ENCODE measurements at places on chromosomes 7 and 10.
A peak's percentile ranks its signal among the peaks of the same experiment; 100 is the strongest.

- no peak for DNase-seq
Measured at GRCh38 chr10:16521311-16522016, at the start of gene C1QL3. Gene C1QL3, minus strand, starts transcription at chr10:16521879. Its CDS starts 814 bp downstream, at chr10:16521065.

DNA sequence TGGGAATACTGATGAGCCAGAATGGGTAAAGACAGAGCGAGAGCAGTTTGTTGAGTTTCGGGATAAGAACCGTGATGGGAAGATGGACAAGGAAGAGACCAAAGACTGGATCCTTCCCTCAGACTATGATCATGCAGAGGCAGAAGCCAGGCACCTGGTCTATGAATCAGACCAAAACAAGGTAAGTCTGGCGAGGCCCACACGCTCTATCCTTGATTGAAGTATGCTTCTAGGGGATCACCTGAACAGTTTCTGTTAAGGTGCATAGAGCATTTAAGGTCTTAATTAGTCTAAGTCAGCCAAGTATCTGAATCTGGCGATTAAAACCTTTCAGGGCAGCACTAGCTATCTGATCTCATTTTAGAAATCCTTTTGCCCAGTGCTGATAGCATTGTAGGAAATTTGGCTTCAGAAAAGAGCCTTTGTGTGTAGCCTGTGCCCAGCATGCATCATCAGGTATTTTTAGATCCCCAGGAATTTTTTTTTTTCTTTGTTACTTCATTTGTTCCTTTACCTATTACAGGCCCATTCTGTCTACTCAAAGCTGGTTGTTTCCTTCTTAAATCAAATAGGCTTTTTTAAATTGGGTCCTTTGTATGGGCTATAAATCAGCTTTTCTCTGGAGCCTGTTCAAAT is 8.0 kb downstream of the OPN1SW start:
- no peak for DNase-seq

- DNase-seq: no peak
Measured at GRCh38 chr7:84811362-84811761, 375.5 kb downstream of the SEMA3D start.

- DNase-seq: no peak
Measured at GRCh38 chr10:98449287-98449686, 2.6 kb upstream of the HPS1 start.

GRCh38 chr7:107007892-107008287 is 36.6 kb upstream of the PRKAR2B start:
- no peak for DNase-seq

DNA sequence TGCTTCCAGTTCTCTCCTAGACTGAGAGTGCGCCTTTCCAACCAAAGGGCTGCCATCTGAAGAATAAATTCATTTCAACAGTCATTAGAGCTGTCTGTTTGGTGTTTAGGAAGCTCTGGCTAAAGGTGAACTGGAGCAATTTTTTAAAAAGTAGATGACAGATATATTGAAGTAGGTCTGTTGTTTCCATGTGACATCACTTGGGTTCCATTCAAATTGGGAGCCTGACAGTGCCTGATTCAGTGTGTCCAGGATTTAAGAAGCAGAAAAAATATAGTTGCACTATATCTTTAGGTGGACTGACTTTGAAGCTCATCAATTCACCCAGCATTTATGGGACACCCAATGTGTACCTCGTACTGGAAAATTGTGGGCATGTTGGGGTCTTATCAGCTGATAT is 367.7 kb downstream of the BBS9 start:
- no peak for DNase-seq

DNA sequence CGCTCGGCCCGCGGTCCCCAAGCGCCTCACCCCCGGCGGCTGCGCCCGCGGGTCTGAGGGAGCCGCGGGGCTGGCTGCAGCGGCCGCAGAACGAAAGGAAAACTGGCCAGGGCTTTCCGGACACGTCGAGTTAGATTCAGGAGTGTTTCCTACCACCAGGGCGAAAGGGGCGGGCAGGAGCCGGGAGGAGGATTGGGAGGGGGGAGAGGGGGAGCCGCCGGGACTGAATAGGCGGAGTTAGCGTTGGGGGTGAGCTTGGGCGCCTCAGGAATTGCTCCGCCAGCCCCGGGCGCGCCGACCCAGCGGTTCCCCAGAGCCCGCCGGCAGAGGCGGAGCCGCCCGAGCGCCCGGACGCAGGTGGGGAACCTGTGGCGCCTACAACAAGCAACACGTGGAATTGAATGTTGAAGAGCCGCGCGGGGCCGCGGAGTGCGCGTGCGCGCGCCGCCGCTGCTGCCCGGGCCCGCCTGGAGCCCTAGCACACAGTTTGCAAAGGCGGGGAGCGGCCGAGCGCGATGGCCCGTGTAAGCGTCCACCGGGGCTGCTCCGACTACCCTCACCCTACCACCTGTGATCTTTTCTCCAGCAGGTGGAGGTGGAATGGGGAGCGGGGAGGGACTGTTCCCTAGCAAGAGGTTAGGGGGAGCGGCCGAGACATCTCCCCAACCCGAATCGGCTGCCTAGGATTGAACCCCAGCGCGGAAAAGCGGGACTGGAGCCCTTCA is at the start of gene CADPS2:
TSS of gene CADPS2 (minus strand) at position 104 of the 725 bp plus-strand sequence. CDS start 123 bp downstream, outside the sequence.
- peak; percentile 49 for DNase-seq

- DNase-seq: no peak
Measured at GRCh38 chr7:157430721-157431120, 93.9 kb downstream of the DNAJB6 start.

DNA sequence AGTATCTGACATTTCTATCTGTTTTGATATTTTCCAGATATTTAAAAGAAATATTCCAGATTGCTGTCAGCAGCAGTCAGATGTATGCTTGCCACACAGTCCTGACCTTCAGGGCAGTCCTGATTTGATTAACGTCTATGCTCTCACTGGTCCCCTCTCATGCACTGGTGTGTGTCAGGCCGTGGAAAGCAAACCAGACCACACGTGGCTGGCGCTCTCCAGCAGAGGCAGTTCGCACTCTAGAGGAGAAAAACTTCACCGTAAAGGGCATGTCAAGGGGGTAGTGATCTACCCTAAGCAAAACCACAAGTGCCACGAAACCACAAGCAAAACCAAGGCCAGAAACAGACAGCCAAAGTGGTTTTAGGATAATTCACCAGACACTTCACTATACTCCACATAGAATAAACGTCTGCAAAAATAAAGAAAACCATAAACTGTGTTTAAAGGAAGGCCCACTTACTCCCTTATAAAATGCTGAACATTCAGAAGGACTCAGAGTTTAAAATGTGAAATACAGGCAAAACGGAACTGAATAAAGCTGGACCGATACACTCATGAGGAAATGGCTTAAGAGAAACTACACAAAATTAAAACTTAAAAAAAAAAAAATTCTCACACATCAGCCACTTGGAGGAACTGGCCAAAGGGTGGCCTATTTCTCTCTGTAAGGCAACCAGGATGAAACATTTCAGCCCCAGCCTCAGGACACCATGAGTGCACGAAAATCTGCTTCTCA is 26.4 kb downstream of the PARP12 start:
- no peak for DNase-seq

- DNase-seq: no peak
Measured at GRCh38 chr10:8428654-8429053, 374.2 kb downstream of the GATA3 start.

- DNase-seq: no peak
Measured at GRCh38 chr10:7432884-7433726, 22.3 kb upstream of the SFMBT2 start.

DNA sequence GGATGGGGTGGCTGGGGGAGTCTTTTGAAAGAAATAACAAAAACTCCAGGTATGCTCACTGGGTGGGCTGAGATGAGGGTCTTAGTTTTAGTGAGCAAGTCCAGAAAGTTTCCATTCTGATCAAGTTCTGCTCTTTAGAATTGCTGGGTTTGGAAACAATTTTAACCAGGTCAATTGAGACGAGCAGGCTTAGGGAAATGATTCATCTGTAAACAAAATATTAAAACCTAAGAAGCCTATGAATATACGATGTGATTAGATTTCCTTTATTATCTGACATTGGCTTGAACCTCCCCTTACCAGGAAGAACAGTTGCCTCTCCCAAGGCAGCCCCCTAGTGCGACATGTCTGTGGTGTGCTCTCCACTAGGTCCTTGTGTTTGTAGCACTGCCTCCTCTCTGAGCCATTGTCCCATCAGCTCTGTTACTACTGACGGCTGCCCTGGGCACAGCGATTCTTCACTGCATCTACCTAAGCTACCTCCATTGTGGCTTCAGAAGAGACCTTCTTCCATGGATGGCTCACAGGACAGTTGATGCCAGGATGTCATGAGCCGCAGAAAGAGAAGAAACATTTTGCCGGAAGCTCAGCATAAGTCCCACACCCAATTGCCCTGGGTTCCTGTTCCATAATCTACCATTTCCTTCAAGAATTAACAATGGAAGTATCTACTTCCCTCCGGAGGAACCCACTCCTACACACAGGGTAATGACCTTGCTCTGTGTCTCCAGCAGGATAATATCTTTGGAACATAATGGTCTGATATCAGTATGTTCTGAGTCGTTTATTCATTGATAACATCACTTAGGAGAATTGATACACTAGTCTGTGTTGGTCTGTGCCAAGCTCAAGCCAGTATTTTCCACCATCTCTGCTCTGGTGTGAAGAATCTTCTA is 95.1 kb upstream of the ITGB1 start:
- no peak for DNase-seq

DNA sequence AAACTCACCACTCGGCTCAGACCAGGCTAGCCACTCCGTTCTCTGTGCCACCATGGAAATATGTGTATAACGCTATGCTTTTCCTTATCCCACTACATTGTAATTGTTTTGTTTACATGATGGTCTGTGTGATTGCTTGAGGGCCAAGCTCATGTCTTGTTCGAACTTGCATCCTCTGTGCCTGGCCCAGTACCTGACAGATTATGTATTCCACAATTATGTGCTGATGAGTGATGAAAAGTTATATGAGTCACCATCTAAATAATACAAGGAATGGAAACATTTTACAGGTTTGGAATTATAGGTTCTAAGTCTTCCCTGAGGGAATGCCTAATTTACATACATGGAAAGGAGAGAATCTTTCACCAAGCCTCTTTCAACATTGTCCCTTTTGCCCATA is 137.4 kb downstream of the C7orf25 start:
- DNase-seq: no peak

DNA sequence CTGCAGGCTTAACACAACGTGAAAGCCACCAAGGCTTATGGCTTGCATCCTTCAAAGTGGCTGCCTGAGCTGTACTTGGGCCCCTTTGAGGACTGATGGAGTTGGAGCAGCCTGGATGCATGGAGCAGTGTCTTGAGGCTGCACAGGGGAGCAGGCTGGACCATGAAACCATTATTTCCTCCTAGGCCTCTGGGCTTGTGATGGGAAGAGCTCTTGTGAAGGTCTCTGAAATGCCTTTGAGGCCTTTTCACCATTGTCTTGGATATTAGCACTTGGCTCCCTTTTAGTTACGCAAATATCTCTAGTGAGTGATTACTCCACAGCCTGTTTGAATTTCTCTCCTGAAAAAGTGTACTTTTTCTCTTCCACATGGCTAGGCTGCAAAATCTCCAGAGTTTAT is 201.2 kb upstream of the NPY start:
- DNase-seq: no peak

DNA sequence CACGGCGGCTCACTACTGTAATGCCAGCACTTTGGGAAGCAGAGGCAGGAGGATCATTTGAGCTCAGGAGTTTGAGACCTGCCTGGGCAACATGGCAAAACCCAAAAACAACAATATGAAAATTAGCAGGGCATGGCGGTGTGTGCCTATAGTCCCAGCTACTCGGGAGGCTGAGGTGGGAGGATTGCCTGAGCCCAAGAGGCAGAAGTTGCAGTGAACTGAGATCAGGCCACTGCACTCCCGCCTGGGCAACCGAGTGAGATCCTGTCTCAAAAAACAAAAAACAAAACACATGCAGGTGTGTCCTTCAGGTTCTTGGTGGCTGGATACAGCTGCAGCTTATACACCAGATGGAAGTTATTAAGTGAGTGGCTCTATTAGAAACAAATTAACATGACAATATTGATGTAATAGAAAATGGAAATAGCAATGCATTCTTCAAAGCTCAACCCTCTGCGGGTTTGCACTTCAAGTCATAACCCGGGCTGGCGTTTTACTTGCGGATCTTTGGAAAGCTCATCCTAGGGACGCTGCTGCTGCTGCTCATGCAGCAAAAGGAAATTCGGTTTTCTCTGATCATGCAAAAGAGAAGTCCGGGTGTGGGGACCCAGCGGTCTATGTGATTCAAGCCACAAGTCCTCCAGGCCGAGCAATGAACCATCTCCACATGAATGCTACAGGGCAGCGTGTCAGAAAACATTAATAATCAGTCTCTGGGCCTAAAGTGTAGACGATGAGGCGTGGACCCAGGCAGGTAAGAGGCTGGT is 281.9 kb downstream of the PRPF18 start:
- no peak for DNase-seq

DNA sequence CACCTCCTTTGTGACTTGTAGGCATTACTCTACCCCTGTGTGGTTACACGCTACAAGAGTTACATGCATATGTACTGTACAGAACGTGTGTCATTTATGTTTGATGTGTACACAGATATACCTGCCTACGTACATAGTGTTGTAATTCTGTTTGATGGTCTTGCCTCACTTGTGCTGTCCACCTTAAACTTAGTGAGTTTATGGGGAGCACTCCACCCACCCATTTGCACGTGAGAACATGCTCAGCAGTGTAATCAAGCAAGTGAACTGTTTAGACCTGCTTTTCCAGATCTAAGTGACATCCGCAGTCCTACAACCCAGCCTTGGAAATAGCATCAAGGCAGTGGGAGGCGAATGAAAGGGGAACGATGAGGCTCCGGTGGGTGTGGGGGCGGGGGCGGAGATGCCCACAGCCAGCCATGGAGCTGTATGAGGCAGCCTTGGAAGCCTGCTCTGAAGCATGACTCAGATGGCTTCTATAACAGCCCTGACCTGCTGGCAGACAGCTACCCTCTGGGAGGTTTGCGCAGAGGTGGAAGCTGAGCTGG is 52.1 kb downstream of the SUFU start:
- peak; percentile 33 for DNase-seq

DNA sequence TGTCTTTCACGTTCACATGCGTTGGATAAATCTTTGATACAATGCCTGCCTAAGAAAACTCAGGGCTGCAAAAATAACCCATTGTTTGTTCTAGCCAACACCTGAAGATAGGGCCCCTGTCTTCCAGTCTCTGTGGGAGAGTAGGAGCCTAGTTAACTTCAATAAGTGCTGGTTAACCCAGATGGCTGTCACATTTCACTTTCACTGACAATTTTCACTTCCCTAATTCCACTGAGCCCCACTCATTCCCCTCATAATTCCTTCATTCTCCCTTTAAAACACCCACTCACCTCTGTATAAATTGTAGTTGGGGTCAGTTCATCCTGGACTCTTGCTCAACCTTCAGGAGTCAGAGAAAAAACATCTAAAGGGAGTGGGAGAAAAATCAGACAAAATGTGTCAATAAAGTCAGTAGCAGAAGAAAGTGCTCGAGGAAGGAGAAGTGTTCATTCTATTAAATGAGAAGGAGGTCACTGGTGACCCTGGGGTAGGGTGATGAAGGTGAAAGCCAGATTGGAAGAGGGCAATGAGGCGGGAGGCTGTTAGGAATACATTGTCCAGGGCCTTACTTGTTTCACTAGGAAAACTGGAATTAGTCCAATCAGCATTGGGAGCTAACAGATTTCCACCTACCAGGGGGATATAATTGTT is 51.2 kb upstream of the ABI1 start:
- no peak for DNase-seq

- no peak for DNase-seq
Measured at GRCh38 chr10:49418328-49418727, 22.4 kb upstream of the DRGX start.

All from fibroblast of the conjunctiva (primary cell).